DMS79 (cell line): ENCODE measurements at places on chromosomes 4 and X.
A peak's percentile ranks its signal among the peaks of the same experiment; 100 is the strongest.

DNA sequence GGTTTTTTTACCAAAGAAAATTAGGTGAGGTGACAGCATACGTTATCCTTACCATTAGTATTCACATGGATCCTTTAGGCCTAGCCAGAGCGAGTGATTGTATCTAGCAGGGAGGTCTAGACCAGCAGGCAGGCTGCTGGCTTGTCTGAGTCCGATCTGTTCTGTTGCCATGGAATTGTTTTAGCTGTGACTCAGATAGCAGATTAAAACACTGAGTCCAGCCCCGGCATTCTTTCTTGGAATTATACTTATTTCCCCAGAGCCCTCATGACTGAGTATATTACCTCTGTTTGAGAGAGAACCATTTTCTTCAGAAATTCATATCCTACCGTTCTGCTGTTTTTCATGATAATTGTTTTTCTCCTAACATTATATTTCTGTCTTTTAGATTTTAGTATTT lies 37.4 kb downstream of the OCRL start:
- no peak for DNase-seq

DNA sequence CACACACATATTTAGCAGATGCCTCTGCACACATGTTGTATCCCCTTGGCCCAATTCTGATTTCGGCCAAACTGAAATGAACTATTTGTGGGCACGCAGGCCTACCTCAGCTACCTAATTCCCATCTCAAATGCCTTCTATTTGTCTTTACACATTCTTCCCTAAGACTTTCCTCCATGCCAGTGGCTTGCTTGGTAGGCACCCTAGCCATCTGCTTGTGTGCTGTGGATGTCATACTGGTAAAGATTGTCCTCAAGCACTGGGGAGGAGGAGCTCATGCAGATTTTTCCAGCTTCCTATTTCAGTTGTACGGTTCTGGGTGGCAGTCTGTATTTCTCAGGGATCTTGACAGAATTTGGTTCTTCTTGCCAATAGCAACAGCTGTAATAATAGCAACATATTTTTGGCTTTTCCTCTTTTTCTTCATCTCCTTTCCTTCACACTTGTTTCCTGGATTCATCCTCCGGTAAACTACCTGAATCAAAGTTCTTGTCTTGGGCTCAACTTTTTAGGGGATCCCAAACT lies 514.3 kb downstream of the ADGRL3 start:
- no peak for DNase-seq

DNA sequence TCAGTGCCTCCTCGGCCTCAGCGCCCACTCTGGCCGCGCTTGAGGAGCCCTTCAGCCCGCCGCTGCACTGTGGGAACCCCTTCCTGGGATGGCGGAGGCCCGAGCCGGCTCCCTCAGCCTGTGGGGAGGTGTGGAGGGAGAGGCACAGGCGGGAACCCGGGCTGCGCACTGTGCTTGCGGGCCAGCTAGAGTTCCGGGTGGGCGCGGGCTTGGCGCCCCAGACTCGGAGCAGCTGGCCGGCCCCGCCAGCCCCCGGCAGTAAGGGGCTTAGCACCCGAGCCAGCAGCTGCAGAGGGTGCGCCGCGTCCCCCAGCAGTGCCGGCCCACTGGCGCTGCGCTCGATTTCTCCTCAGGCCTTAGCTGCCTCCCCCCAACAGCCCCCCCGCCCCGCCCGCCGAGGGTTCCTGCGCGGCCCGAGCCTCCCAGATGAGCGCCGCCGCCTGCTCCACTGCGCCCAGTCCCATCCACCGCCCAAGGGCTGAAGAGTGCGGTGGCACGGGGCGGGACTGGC lies 1137.0 kb downstream of the PCDH18 start:
- no peak for DNase-seq

DNA sequence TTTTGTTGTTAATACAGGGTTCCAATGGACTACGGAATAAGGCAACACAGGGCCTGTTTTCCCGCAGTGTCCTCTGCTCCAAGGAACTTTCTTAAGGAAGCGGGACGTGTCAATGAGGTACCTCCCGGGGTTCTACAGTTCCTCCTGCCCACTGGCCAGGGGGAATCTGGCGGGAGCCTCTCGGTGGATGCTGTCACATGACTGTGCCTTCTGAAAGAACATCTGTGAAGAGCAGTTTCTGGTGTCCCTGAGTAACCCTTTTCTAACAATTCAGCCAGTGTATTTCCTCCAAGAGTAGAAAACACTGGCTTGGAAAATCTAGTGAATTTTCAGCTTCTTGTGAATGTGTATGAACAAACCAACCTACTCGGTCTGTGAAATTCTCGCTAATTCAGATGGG lies 32.7 kb downstream of the MFAP3L start:
- DNase-seq, result no peak

- DNase-seq, result no peak
Observed at GRCh38 chr4:86338989-86339388, 20.9 kb downstream of the MAPK10 start.

GRCh38 chr4:128573781-128574508 lies 235.6 kb upstream of the JADE1 start:
- peak; percentile 3 for DNase-seq

GRCh38 chr4:41389356-41389755 lies 132.6 kb downstream of the UCHL1 start:
- DNase-seq, result no peak

GRCh38 chrX:17039826-17040225 lies 93.4 kb downstream of the REPS2 start:
- no peak for DNase-seq

- DNase-seq, result no peak
Observed at GRCh38 chr4:67892253-67892652, 8.5 kb upstream of the TMPRSS11D start.

- DNase-seq, result no peak
Observed at GRCh38 chrX:72003811-72004750, 93.4 kb downstream of the NHSL2 start.

- no peak for DNase-seq
Observed at GRCh38 chr4:23169608-23170311, 477.0 kb downstream of the GBA3 start.

- no peak for DNase-seq
Observed at GRCh38 chrX:24860140-24860539, 155.6 kb downstream of the ARX start.

DNA sequence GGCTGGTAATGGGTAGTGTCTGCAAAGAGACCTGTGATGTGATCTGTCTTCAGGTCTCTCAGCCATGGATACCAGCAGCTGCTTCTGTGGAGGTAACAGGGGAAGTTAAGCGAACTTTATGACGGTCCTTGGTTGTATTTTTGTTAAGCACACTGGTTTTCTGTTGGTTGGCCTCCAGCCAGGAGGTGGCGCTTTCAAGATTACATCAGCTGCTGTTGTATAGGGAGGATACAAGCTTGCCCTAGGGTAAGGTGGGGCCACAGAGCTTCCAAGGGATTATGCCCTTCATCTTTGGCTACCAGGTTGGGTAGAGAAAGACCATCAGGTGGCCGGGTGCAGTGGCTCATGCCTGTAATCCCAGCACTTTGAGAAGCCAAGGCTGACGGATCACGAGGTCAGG lies 834.2 kb upstream of the GALNTL6 start:
- DNase-seq, result no peak

DNA sequence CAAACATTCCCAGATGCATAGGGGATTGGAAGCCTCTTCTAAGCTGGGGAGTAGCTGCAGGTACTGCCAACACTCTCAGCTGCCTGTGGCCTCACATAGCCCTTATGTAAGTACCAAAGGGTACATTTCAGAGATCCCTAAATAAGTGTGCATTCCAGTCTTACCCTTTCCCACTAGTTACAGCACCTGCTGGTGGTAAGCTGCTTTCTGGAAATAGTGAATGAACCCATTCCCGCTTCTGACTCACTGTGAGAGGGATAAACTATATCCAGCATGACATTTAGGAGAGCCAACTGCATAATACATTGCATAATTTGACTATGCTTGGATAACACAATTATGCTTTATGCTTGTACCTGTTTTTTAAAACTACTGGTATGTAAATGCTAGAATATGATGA lies 149.0 kb downstream of the FAM13A start:
- DNase-seq, result no peak

GRCh38 chr4:126679303-126679702 lies 953.5 kb upstream of the INTU start:
- no peak for DNase-seq

- DNase-seq, result no peak
Observed at GRCh38 chr4:173821036-173821435, 291.0 kb upstream of the HAND2 start.
